ENCODE measurements at places on chromosomes 11 and 22.

DNA sequence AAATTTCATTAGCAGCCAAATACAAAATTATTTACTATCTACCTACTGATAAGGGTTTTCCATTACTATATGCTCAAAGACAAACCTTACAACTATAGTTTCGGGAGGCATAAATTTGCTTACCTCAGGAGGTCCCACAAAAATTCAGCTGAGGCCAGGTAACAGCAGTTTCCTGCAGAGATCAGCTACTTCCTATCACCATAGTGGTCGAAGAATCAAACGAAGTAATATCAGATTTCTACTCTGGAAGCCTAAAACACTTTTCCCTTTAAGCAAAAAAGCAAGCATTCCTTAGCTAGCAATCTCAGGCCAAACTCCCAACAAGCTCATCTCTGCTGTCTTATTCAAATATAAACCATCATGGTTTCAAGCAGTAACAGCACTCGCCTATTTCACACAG, 3.1 kb downstream of the NAP1L4 start:
- DNase-seq = no peak

- DNase-seq = no peak
Measured at GRCh38 chr11:129451524-129451923, 75.9 kb downstream of the BARX2 start.

- DNase-seq = no peak
Measured at GRCh38 chr22:27124351-27124966, 467.1 kb downstream of the MIAT start.

DNA sequence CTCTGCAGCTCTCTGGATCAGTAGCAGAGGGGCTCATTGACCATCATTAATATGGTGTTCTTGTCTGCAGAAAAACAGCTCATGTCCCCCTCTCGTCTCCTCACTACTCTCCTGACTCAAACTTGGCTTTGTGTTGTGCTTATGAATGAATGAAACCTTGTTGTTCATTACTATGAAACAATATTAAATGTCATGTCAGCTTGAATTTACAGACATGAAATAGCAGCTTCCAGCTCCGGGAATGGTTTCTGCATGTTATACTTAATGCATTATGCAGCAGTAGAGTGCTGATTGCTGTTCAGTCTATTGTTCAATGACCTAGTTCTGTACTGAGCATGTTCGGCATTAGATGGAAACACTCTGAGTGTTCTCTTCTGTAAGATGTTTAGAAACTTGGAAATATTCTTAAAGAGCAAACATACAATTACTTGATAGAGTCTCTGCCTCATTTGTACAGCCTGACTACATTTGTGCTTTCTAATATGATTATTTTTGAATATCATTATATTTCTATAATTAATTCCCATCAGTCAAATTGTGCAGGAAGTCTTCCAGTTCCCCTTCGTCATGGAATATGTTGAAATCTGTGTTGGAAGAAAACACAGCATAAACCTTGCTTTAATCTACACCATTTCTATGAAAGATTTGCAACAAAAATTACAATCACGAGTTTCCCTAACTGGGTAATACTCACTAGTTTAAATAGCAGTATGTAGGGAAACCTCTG, 340.4 kb downstream of the SOX6 start:
- DNase-seq = no peak

DNA sequence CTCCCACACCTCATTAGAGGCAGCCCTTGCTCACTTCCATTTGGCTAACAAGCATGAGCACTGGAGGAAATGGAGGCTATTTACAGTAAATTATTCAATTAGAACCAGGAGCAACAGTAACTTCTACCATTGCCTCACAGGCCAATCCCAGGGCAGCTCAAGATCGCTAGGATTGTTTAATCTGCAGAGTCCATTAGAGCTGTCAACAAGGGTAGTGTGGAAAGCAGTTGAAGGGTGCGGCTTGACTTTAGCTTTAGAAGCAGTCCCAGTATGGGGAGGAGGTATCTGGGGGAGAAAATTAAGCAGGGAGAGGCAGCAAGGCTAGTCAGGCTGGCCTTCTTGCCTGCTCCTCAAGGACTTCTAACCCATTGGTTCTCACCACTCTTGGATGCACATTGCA, 38.3 kb upstream of the CYP2R1 start:
- no peak for DNase-seq

DNA sequence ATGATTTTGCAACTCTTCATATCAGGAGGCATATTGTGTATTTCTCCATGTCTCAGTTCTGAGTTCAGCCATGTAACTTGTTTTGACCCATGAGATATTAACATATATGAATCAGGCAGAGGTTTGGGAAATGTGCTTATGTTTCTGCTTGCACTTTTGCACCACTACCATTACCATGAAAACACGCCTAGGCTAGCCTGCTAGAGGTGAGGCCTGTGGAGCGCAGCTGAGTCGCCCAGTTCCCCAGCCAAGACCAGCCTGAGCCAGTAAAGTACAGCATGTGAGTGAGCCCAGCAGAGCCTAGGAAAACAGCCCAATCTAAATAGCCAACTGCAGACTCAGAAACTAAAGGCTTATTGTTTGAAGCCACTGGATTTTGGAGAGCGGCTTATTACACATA, 18.4 kb upstream of the MYOD1 start:
- DNase-seq = no peak

GRCh38 chr11:56307836-56308235, 7.1 kb upstream of the OR8K3 start:
- DNase-seq = no peak

- DNase-seq = no peak
Measured at GRCh38 chr11:121110871-121111724, 10.1 kb downstream of the TECTA start.

GRCh38 chr11:45113807-45114206, 32.6 kb upstream of the PRDM11 start:
- DNase-seq = no peak

All from T-helper 2 cell treated with Interferon-gamma antibody and Interleukin-4, amounts not matched to agents 5 μg/mL and 100 μg/mL, for 36 hours (primary cell).